Stimulated activated CD4-positive, alpha-beta T cell treated with anti-CD3 and anti-CD28 coated beads, Interleukin-15, amount 100 ng/mL, for 48 hours (primary cell): ENCODE measurements at places on chromosomes 4 and X.
A peak's percentile ranks its signal among the peaks of the same experiment; 100 is the strongest.

GRCh38 chr4:86393749-86394148 lies 33.9 kb upstream of the MAPK10 start:
- DNase-seq: no peak

DNA sequence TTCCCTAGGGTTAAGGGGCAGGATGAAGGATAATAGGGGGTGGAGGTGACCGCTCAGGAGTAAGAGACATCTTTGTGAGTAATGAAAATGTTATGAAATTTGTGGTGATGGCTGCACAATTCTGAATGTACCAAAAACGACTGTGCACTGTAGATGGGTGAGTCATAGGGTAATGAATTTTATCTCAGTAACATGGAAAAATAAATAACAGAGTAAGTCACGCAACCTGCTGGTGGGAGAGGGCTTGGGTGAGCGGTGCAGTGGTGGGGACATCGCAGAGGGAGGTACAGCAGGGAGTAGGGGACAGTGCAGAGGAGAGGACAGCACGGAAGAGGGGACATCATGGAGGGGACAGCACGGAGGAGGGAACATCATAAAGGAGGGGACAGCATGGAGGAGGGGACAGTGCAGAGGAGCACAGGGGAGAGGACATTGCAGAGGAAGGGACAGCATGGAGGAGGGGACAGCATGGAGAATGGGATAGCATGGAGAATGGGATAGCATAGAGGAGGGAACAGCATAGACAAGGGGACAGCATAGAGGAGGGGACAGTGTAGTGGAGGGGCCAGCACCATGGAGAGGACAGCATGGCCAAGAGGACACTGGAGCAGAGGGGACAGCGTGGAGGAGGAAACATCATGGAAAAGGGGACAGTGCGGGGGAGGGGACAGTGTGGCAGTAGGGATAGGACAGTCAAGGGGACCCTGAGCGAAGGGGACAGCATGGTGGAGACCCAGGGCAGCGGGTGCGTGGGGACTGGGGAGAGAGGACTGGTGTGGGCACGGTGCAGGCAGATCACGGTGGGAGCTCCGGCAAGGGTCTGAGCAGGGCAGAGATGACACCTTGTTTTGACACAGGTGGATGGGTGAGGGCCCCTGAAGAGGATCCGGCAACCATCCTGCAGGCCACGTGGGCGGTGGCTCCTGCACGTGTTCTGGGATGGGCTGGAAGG lies 68.5 kb upstream of the MXD4 start:
- DNase-seq: no peak

GRCh38 chr4:133593764-133594163 lies 444.7 kb downstream of the PCDH10 start:
- DNase-seq: no peak

DNA sequence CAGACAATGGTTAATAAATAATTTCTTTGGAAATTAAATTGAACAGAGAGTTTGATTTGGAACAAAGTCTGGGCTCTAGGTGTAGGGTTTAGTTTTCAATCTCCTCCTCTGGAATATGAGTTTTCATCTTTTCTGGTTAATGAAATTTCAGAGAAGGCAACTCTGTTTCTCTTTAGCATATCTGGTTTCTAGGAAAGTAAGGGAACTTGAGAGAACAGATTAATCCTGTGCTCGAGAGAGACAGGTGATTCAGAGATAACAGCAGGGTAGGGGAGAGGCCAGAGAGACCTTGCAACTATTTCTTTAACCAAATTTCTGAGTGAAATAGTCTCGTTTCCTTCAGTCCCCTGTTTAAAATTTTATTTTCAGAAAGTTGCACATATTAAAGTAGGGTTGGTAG lies 275.4 kb downstream of the GALNTL6 start:
- DNase-seq: no peak

DNA sequence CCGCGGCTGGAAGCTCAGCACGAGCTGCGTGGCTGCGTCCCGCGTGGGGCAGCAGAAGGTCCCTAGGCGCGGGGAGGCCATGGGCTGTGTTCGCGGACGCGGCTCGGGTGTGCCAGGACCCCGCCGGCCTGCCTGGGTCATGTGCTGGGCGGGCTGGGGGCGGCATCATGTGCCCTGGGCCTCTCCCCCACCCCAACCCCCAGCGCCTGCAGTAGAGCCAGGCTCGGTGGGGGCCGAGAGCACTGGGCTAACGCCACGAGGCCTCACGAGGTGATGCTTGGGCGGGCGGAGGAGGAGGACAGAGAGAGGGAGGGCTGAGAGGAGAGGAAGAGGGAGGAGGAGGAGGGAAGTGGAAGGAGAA lies at the start of gene GPR143:
GPR143 (minus strand) TSS at position 111 of the 361 bp plus-strand sequence; CDS start at position 81, 30 bp downstream.
- DNase-seq: no peak

DNA sequence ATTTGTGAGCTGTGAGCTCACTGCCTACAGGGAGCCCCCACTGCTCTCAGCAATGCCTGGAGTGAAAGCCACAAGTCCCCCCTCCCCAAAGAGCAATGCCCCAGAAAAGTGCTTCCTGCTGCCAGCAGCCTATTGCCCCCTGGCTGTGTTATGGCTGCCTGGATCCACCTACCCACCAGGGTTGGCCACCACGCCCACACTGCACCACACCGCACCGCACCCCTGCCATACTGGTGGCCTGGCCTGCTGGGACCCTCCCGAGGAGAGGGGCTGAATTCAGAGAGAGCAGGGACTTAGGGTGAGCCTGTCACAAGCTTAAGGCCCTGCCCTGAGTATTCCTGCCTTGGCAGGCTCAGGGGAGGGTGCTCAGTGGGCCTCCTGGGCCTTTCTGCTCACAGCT lies 4.3 kb downstream of the CFAP99 start:
- DNase-seq: no peak

- DNase-seq: no peak
Observed at GRCh38 chr4:1080432-1080831, 32.9 kb downstream of the RNF212 start.

- DNase-seq: no peak
Observed at GRCh38 chr4:121860121-121860520, 10.2 kb downstream of the BBS7 start.

- no peak for DNase-seq
Observed at GRCh38 chr4:10734697-10735096, 50.1 kb upstream of the CLNK start.

DNA sequence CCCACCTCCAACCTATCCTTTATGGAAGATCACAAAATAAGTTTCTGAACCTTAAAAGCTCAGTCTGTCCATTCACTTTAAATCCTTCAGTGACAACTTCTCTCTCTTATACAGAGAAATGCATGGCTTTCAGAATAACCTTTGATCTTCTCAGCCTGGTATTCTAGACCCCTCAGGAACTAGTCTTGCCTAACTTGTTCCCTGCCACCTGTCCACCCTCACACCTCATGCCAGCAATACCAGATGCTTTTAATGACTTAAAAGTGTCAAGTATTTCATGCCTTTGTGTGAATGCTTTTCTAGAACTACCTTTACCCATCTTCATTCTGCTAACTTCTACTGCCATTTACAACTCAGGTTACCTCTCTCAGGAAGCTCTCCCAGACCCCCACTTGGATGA lies 7.4 kb downstream of the EXOC1L start:
- no peak for DNase-seq

GRCh38 chr4:13349096-13349495 lies 135.0 kb downstream of the RAB28 start:
- no peak for DNase-seq

DNA sequence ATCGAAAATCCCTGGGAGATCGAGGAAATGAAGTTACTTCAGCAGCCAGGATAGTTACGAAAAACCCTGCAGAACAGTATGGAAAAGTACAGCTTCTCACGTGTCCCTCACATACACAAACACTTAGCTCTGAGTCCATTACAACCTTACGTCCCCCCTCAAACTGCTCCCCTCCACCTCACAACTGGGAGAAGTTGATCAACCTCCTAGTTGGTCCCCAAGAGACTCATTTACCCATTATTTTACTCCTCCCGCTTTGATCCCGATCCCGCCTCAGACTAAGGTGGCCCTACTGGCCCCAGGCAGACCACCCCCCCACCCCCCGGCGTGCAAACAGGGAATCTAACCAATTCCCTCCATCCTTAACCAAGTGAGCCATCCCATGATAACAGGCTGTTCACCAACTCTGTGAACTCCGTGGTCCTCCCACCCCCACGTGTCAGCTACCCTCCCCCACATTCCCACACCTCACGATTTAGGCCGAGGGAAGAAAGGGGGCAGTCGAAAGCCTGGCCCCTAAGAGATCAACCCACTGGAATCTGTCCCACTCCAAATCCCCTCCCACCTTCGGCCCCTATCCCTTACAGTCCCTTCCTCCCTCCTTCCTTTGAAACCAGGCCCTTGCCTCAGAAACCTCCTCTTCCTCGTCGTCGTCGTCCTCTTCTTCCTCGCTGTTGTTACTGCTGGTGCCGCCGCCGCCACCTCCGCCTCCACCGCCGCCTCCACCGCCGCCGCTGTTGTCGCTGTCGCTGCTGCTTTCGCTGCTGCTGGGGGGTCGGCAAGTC lies 755 bp downstream of the ANKRD17 start:
- peak; percentile 1 for DNase-seq

GRCh38 chr4:41573502-41574001 lies 35.6 kb downstream of the LIMCH1 start:
- DNase-seq: no peak

- no peak for DNase-seq
Observed at GRCh38 chr4:132572210-132572609, 576.9 kb upstream of the PCDH10 start.

GRCh38 chr4:126595643-126596042 lies 1037.1 kb upstream of the INTU start:
- DNase-seq: no peak

GRCh38 chr4:74501579-74501978 lies 56.6 kb downstream of the AREG start:
- no peak for DNase-seq

- DNase-seq: no peak
Observed at GRCh38 chrX:55006827-55007621, 6.9 kb downstream of the APEX2 start.

- no peak for DNase-seq
Observed at GRCh38 chr4:6576512-6576911, 1.5 kb downstream of the MAN2B2 start.

- no peak for DNase-seq
Observed at GRCh38 chr4:78454016-78454415, 97.6 kb upstream of the ANXA3 start.

- no peak for DNase-seq
Observed at GRCh38 chrX:97405031-97405660, 521.4 kb downstream of the RPA4 start.

GRCh38 chr4:26104056-26104685 lies 190.2 kb downstream of the SMIM20 start:
- no peak for DNase-seq

GRCh38 chrX:48700951-48701653 lies 4.6 kb downstream of the SUV39H1 start:
- no peak for DNase-seq

DNA sequence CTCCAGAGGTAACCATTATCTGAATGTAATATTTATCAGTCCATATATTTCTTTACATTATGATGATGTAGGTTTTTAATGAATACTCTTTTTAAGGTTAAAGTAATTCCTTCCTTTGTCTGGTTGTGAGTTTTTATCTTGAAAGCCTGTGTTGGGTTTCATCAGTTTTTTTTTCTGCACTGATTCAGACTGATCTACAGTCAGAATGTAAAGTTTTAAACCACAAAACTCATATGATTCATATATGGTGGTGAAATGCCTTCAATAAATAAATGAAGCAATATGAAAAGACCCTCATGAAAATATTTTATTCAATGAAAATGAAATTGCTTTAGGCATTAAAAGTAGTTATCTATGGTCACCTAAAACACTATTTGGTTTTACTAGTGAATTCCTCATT lies 47.1 kb downstream of the SORBS2 start:
- DNase-seq: no peak

DNA sequence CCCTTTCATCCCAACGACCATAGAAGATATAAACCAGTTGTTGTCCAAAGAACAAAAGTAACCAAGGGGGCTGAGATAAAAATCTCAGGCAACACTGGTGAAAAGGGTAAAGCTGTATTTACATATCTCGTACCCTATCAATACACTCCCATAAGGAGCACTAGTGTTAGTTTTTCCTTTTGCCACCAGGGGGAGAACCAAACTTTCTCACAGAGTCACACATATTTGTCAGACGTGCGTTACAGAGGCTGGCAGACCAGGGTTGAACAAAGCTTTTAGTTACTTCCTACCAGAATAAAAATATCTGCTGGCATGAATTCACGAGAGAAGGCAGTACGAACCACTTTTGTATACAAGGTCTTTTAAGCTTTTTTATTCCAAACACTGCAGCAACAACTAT lies 88.3 kb downstream of the AMELX start:
- no peak for DNase-seq

DNA sequence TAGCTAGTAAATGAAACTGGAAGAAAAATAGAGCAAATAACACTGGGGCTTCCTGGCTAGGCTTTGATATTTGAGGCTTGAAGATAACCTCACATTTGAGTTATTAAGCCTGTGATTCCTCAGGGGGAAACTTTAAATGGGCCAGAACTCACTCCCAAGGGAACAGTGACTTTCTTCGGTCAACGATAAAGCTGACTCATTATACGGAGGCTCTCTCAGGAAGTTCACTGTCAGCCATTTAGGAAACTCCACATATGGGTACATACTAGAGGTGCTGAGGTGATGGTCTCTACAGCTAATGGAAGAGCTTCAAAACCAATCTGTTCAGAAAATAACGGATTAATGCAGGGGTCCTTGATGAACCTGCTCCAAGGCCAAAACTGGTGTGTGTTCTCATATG lies 120.8 kb downstream of the SH2D1A start:
- no peak for DNase-seq

DNA sequence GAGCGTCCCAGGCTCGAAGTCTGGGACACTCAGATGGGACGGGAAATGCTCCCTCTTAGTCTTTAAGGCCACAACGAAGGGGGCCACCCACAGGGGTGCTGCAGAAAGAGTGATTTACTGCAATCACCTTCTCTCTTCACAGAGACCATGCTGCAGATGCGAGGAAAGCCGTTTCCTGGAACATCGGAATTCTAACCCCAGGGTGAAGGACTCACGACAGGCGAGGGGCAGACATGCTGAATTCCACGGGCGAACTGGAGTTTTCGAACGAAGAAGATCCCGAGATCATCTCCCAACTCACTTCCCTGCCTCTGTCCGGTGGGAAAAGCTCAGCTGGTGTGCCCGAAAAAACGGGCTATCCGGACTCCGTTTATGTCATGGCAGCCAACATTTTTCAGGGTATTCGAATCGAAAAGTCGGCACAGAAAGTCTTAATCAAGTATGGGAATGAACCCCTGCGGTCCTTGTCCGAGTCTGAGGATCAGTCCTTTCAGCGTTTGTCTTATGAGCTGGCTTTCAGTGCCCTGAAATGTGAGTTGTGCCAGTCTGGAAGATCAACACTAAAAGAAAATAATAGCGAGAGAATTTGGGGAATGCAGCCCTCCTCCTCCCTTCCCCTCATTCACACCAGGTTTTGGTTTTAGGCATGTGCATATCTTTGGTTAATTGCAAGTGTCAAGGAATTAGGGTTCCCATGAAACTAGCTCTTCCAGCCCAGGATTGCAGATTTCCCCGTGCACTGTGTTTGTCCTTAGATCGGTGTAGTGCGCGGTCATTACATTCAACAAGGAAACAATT lies 905 bp downstream of the NSUN7 start:
- no peak for DNase-seq
